ENCODE measurements at places on chromosomes 3 and 15. TPM values are rescaled to one million over a fixed set of nuclear protein-coding genes. Genes with fewer than 3 reads are reported as not detected.

OXTR gene
- total RNA-seq: 1.0 TPM

GRCh38 chr15:74373056-74373650 lies 5.7 kb upstream of the CYP11A1 start:
- no peak for DNase-seq

DNA sequence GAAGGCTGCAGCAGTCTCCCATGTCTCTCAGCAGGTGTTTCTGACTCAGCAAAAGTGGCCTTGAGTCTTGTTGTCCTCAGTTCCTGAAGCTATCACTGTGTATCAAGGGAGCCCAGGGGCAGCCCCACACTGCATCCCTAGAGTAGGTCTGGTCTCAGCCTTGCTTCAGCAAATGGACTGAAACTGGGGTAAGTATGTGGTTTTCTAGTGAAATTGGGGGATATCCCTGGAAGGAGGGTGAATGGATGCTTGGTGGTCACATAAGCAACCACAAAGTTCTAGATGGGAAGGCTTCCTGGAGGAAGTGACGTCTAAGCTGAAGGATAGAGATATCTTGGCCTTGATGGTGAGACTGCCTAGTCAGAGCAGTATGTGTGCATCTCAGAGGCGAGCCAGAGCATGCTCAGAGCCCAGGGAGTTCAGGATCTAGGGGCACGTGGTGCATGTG lies 38.4 kb downstream of the TMEM158 start:
- no peak for DNase-seq

- no peak for DNase-seq
These were observed 192.1 kb downstream of the RORA start for GRCh38 chr15:61037031-61037430.

GRCh38 chr3:143362115-143362991 lies 242.8 kb downstream of the CHST2 start:
- DNase-seq: no peak

DNA sequence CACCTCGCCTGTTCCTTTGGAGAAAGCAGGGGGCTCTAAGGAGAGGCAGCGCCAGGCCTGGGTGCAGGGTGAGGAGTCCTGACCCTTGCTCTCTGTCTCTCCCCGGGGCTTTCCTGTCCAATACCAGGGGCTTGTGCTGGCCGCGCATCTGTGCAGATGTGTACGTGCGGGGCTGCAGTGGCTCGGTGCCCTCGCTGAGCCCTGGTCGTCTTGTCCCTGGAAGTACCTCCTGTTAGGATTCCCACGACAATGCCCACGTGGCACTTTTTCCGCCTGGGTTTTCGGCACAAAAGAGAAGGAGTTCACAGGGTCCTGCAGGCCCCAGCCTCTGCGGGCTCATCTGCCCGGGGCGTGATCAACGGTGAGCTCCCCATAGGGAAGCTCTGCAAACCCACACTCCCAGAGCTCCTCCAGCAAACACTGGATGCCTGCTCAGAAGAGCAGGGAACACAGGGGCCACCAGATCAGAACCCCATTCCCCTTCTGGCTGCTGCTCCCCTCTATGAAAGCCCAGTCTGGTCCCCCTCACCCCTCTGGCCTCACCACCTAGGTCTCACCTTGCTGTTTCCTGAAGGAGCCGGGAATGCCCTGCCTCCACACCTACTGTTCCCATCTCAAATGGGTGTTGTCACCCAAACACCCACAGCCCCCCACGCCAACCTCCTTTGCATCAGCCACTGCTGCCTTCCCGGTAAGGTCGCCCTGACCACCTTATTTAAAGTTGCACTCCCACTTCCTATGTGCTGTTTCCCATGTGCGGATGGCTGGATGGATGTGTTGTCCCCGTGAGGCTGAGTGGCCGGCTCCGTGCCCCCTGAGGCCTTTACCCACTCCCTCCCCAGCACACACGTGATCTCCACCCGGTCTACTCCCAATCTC lies 62.6 kb upstream of the PRR20G start:
- DNase-seq: no peak

DNA sequence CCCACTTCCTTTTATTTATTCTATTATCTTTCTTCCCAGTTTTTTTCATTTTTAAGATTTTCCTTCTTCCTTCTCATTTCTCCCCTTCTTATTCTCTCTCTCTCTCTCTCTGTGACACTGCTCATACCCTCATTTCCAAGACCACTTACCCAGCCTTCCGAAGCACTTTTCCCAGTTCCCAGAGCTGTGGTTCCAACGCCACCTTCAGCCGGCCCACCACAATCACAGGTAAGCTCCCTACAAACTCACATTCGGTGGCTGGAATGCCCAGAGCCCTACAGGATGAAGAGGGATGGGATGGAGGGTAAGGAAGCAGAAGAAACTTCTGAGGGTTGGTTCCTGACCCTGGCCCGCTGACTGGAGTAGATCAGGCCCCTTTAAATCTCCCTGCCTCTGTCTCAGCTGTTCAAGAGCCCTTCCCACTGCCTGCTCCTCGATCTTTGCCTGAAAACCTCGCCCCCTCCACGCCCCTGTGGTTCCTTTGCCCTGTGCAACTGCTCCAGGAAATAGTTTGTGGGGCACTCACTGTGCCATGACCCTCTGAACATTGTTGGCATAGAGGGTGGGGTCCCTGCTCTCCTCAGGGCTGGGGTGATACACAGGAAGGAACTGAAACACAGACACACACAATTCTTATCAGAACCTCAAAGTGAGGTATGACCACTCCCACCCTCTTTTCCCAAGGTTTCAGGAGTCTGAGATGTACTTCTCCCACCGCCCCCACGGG lies 4.8 kb downstream of the LPCAT4 start:
- DNase-seq: no peak

GRCh38 chr3:72352176-72352575 lies 496.1 kb downstream of the SHQ1 start:
- DNase-seq: no peak

CACNA1D gene
- total RNA-seq: 208 TPM

GRCh38 chr3:25468866-25469319 lies 40.8 kb downstream of the RARB start:
- no peak for DNase-seq

DNA sequence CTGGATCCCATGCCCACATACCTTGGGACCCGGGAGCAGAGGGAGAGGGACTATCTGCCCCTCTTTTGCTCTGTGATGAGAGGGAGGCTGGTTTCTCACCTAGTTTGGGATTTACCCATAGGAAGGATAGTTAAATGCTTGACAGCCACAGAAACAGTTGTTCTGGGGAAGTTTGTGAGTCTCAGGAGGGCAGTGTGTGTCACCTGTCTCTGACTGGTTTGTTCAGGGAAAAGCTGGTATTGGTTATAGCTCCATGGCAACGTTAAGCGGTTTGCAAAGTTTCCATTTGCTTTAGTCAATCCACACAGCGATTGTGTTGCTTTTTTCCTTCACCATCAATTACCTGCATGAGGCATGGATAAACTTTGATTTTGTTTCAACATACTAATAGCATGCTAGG lies 3.7 kb upstream of the TMED3 start:
- no peak for DNase-seq

DNA sequence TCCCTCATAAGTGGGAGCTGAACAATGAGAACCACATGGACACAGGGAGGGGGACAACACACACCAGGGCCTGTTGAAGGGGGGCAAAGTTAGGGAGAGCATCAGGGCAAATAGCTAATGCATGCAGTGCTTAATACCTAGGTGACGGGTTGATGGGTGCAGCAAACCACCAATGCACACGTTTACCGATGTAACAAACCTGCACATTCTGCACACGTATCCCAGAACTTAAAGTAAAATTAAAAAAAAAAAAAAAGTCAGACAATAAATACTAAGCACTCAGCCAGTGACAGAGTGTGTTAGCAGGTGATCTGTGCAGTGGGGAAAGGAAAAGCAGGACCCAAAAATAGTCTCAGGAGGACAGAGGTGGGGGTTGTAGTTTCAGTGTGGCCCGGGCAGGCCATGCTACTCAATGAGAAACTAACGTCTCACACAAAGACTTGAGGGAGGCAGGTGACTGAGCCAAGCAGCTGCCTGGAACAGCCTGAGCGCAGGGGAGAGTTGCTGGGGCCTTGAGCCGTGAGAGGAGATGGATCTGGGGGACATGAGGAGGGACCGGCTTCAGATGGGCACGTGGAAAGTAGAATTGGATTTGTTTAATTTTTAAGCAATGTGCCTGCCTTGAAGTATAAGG lies 18.4 kb downstream of the ANKDD1A start:
- DNase-seq: no peak

- no peak for DNase-seq
These were observed 43.2 kb upstream of the UBE2E2 start for GRCh38 chr3:23159929-23160328.

DNA sequence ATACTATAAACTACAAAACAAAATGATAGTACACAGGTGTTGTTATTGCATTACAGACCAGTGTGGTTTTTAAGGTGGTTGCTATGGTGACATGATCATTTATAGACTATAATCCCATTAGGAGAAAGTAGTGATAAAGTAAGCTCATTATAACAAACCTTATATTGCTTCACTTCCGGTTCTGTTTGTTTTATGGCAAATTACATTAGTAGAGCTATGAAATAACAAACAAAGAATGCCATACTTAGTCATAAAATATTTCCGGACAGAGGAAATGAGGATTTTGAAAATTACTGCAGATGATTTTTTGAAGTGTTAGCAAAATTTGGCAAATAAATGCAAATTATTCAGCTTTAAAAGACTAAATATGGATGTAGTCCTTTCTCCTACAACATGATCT lies 640.4 kb upstream of the ARPP21 start:
- DNase-seq: no peak

- no peak for DNase-seq
These were observed 350.7 kb upstream of the AZI2 start for GRCh38 chr3:28699283-28699682.

GRCh38 chr15:78120523-78120922 lies 10.7 kb downstream of the CIB2 start:
- no peak for DNase-seq

DNA sequence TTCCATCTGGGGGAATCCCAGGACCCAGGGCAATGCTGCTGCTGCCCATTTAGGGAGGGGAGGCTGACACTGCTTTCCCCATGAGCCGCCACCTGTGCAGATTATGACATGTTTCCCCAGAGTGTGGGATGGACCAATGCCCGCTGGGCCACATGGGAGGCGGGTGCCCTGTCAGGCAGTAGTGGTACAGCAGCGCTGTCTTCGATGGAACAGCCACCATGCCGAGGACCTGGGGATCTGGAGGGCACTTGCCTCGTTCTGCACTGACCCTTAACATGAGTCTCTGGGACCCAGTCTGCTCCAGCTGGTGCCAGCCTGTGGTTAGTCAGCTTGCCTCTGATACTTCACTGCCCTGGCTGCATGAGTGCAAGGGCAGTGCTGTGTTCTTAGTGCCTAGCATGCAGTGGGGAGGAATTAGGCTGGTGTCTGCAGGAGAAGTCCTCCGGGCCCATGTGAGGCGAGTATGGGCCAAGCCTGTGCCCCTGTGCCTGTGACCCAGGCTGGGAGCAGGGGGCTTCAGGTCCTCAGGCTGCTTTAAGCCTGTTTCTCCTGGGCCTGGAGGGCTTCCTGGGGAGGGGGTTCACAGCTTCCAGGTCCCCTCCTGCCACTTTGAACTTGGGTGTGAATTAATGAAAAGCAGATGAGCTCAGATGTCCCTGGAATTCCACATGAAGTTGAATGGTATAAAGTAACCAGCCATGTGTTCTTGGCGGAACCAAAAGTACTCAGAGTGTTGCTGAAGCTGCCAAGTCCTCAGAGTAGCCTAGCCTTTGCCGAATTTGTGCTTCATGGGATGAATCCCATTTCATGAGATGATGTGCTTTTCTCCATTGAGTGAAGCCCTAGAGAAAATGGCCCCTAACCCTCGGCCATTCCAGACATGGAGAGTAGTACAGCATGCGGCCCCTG lies 22.9 kb downstream of the KLF13 start:
- DNase-seq: no peak

Measured in endothelial cell (in vitro differentiated cells).